Smooth muscle cell of the brain vasculature (primary cell): ENCODE measurements at places on chromosomes 4 and X.

- DNase-seq = no peak
These were observed 72.9 kb upstream of the STIM2 start for GRCh38 chr4:26787461-26788340.

DNA sequence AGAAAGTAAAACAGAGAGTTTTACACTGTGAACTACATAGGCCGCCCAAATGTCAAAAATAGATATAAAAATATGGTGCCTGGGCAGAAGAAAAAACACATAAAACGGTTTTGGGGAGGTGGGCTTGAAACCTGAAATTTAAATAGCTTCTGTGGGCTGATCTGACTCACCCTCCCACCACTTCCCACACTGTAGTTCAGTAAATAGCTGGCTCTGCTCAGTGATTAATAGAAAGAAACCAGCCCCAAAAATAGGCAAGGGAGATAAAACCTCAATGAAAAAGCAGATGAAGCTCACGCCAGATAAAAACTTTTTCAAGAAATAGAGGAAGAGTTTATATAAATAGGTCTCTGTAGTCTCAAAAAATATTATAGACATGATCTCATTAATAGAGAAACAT is 13.2 kb upstream of the COX7B2 start:
- no peak for DNase-seq

- DNase-seq = no peak
These were observed 3.2 kb upstream of the KLHL34 start for GRCh38 chrX:21661316-21661715.

DNA sequence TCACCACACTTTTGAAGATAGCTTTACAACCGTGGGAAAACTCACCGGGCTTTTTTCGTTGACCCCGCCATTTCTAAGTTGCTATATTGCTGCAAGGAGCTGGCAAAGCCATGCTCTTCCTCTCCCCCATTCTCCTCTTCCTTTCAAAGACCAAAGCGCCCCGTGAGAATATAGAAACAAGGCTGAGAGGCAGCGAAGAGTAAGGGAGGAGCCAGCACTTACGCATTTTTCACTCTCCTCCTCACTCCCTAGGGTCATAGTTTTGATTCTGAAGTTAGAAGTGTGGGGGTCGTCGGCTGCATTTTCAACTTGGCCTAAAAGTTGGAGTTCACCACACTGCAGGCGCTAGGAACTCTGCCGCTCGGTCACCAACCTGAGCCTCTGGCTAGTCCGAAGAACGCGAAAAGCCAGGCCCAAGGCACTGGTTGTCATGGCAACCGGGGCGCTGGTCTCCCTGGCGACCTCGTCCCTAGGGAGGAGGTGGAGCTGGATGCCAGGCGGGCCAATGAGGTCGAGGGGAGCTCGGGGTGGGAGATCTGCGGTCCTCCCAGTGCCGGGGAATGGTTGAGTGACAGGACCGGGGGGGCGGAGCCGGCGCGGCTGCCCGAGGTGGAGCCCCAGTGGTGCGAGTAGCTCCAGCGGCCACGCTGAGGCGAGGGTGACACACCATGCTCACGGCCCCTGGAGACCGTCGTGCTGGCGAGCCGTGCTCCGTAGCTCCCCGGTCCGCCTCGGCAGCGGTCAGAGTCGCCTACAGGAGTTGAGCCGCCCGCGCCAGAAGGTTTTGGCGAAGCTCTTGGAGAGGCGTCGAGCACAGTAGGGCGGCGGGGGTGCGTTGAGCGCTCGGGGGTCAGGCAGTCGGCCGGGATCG is at the start of gene PTPN13:
Gene PTPN13, plus strand, starts transcription at position 628 of the 871 bp plus-strand sequence. CDS start 40,942 bp downstream, outside the sequence.
- DNase-seq = peak; percentile 94

GRCh38 chr4:148574911-148575310 is 132.7 kb upstream of the NR3C2 start:
- DNase-seq = no peak

DNA sequence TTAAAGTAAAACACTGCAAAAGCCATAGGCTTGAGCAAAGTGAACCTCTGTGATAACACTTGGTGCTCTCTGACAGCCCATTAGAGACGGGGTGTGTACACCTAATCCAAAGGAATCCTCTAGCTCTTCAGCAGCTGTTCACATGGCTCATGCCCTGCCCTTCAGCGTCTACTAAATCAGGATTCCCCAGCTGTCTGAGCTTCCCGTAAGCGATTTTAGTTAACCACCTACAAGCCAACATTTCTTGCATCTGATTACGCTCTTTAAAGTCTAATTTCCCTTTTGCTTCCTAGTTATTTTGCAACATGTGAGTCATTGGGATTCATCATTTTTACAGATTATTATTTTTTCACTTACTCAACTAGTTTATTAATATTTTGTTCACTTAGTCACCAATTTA is 6.5 kb downstream of the DMD start:
- DNase-seq = no peak

GRCh38 chr4:16659694-16660093 is 238.8 kb downstream of the LDB2 start:
- DNase-seq = no peak

DNA sequence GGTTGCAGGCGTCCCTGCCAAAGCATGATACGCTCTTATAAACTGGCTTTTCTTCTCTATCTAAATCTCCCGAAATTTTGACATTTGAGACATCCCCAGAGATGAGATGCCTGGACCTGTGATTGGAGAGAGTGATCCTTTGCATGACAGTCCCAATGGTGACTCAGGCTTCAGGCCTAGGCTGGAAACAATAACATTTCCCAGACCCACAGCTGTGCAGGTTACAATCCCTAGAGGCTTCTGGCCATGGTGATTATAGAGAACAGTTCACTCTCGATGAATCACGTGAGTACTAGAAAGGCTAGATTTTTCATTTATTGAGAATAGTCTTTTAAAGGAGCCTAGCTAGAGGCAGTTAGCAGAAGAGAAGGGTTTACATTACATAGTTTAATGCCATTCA is 75.9 kb downstream of the SPATA18 start:
- DNase-seq = no peak

GRCh38 chr4:8334786-8335460 is 65.4 kb downstream of the HTRA3 start:
- no peak for DNase-seq

GRCh38 chr4:69330345-69331047 is 50.2 kb downstream of the UGT2B28 start:
- DNase-seq = no peak

DNA sequence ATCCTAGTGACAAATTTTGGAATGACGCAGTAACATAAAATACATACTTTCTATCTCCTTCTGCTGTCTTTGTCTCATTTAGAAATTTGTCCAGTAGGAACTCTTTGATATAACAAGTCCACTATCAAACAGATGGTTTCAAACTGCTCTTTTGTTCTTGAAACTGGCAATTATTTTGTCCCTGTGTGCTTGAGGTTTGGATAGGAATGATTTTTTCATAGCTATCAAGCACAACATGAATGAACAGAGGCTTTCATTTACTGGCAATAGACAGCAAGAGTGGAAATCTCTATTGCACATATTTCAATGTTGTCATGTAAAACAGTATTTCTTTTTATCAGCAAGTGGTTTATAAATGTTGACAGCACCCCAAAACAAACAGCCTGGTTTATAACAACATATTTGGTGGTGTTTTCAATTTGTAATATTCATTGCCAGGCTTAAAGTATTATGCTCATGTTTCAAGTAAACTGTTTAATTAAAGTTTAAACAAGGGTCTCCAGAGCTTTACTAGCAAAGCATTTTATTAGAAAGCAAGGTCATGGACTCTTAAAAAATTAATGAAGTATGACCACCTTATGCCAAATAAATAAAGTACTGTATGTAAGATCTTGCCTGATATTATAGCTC is 60.0 kb downstream of the TIGD2 start:
- no peak for DNase-seq

DNA sequence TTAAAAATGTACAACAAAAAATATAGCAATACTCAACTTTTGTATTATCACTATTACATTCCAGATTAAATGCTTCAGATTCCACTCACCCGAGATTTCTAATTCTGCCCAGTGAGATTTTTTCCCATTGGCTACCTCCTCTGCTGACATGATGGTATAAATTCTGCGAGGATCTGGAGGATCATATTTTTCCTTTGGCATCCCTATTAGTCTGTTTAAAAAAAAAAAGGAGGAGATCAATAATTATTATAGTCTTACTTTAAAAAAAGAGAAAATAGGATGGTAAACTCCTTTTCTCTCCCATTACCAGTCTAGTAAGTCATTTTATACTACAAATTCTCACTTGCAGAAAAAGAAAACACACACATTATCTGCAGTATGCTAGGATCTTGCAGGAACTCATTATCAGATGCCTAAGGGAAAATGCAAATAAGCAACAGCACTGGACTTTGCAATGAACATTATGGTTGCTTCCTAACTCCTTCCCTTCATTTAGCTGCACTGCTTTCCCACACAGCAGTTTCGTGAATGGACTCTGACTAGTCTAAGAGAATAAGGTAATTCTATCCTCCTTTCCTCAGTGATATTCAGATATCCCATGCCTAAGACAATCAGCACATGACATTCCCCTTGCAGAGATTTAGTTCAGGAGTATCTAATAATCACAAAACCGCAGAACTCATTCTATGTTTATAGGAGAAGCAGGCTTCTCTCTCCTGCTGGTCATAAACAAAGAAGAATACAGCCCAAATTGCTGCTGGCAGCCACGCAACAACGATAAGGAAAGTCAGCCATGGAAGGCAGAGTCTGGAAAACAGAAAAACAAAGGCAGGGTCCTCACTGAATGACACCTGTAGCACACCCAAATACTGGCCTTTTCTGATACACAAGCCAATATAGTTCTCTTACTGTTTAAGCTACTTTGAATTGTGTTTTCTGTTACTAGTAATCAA is 42.7 kb downstream of the CNOT6L start:
- no peak for DNase-seq

DNA sequence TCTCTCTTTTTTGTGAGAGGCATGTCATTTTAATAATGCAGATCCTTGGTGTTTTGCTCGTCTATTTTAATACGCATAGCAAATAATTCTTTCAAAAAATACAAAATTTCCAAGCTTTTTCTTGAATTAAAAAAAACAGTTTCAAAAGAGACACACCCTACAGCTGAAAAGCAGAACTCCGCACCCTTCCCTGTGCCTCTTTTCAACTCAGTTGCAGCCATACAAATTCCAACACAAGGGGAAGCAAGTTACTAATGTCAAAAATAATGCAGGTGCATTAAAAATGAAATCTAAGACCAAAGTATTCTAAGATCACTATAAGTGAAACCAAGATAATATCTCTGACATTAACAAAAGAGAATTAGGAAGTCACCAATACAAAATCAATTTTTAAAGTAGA is 66.6 kb downstream of the NR3C2 start:
- no peak for DNase-seq

DNA sequence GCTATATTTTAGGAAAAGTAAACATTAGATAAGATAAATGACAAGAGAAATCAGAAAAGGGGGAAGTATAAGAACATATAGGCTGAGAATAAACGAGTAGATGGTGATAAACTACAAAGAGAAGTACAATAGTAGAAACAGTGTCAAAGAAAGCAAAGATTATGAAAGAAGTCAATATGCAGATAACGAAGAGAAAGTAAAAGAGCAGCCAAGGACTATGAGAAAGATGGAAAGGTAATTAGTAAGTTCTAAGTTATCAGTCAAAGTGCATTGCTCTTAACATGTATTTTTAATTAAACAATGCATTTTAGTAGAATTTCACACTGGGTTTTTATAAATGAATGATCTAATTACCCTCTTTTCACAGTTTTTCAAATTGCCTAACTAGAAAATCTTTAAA is 1801.3 kb upstream of the PCDH10 start:
- DNase-seq = no peak

- DNase-seq = no peak
These were observed 117.6 kb downstream of the FGF16 start for GRCh38 chrX:77564823-77565222.

GRCh38 chr4:6324461-6324998 is 54.9 kb downstream of the WFS1 start:
- peak; percentile 17 for DNase-seq

- DNase-seq = no peak
These were observed 58.5 kb downstream of the DCTD start for GRCh38 chr4:182858711-182859110.

- no peak for DNase-seq
These were observed 20.1 kb upstream of the SASH3 start for GRCh38 chrX:129759576-129760061.

DNA sequence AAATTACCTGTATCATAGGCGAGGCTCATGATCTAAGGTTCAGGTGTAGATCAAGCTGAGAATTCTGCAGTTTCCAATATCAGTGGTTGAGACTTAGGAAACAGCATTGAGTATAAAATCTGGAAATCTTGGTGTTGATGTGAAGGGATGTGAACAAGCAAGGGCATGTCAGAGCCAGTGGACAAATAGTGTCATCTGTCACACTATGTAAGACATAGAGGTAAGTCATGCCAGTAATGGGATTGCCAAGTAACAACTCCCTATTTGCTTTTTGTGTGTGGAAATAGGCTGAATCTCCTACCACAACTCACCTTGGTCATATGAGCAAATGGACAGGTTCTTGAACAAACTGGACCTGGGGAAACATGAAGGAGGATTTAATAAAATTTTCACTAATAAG is 334.5 kb upstream of the EMCN start:
- DNase-seq = no peak

GRCh38 chr4:130257271-130257670 is 1161.3 kb downstream of the C4orf33 start:
- no peak for DNase-seq

DNA sequence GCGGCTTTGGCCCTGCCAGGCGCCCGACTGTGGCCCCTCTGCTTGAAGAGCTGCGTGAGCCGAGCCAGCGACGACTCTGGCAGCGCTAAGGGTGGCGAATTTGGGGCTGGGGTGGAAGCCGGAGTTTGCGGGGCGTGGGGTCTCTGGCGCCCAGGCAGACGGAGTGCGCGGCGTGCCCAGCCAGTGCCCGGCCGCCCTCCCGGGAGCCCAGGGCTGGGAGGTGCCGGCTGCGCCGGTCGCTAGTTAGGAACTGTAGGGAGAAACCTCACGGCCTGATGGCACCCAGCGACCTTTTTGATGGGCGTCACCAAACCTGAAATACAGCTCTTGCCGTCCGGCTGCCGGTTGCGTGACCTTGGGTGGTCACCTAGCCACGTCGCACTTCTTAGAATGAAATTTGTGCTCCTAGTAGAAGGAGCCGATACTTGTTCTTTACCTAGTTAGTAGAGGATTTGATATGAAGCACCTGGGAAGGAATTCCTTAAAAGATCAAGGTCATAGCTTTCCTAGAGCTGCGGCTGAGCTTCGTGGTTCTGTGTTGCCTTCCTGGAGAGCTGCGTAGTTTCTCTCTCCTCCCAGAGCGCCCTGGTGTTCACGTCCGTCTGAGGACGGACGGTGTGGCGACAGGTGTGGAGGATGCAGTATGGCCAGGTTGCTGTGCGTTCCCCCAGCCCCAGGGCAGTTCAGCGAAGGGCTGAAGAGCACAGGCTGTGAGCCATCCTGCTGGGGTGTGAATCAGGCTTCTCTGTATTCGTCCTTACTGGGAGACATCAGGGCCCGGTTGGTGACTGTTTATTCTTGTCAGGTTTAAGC is 680 bp downstream of the MAEA start:
- no peak for DNase-seq

GRCh38 chr4:124025428-124025827 is 628.8 kb downstream of the SPRY1 start:
- DNase-seq = no peak

DNA sequence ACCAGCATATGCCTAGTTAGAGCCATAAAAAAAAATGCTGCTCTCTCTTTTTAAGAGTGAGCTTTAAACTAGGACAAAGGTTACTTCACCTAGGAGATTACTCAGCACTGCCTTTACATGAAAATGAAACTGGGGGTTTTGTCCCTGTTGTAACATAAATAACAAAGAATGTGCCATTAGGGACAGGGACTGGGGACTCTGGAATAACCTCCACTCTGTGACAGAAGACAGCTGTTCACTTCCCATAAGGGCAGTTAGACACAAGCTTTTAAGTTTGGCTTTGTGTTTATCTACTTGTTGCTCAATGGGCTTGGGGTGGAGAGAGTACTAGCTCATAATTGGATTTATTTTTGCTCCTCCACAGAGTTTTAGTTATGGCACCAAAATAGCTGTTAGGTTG is 11.9 kb downstream of the ENPEP start:
- DNase-seq = no peak
